ENCODE measurements at places on chromosomes 12 and 14.
A peak's percentile ranks its signal among the peaks of the same experiment; 100 is the strongest.

GRCh38 chr14:95015046-95015445 lies 142.3 kb downstream of the DICER1 start:
- DNase-seq, result no peak

- no peak for DNase-seq
These were observed 17.4 kb downstream of the CDKN1B start for GRCh38 chr12:12734561-12735071.

DNA sequence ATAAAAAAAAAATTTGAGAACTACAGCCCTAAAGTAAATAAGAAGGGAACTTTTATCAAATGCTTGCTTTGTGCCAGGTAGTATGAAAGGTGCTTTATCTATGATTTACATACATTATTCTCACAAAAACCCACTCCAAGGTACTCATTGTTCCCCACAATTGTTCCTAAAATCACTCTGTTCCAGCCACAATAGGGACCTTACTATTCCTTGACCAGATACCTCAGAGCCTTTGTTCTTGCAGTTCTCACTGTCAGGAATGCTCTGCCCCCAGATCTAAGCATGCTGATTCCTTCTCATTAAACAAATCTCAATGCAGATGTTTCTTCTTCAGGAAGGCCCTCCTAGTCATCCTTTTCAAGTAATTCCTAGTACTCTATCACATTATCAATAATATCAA lies 60.2 kb downstream of the PPP1R12A start:
- no peak for DNase-seq

DNA sequence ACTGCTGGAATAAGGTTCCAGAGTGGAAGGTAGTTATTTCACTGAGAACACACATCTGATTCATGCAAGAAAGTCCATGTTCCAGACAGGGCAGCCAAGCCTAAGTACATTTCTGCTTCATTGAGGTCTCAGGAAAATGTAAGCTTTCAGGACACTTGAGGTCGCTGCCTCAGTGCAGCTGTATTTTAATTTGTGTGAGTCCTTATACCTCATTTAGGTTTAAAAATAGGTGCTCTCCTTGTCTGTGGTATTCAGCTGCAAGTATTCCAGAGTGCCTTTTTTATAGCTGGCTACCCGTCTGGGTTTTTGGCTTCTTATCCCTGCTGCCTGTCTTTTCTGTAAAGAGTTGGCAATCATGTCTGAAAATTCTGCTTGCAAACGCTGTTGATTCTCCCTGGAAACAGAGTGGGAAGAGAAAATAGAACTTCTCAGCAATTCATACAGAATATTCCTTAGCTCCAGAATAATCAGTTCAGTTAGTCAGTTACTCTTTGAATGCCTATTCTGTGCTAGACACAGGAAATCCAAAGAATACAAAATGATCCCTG lies 45.3 kb upstream of the PLBD1 start:
- no peak for DNase-seq

GRCh38 chr14:63852271-63852816 lies 460 bp upstream of the SYNE2 start:
- DNase-seq, result no peak

- peak; percentile 43 for DNase-seq
These were observed 17.4 kb downstream of the HDAC7 start for GRCh38 chr12:47802312-47802711.

DNA sequence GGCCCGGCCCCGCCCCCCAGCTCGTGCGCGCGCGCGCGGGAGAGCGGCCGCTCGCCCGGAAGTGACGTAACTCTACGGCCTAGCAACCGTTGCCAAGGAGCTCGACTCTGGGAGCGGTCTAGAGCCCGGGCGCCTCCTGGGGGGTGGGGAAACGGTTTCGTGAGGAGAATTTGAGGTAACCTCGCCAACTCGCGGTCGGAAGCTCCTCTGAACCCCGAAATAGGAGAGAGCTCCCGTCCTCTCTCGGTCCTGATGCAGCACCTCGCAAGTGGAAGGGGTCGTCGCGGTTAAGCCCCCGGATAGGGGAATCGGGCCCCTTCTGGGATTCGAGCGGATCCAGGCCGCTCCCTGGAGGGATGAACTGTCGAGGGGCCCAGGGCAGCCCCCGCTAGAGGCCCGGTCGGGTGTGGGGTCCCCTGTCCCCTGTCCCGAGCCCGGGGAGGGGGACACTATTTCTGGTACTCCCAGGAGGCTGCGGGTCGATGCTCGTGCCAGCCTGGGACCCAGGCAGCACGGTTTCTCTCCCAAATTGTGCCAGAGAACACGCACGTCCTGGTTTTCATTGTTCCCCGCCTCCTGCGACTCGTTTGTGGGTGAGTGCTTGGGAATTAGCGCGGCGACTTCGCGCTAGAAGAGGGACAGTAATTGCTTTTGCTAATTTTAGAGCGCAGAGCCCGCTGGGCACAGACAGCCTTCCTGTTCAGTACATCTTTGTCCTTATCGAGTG lies at the start of gene IFT81:
Gene IFT81, plus strand, starts transcription at position 89 of the 727 bp plus-strand sequence. CDS start 3,024 bp downstream, outside the sequence.
- peak; percentile 90 for DNase-seq

GRCh38 chr12:70252832-70253231 lies 9.6 kb downstream of the CNOT2 start:
- DNase-seq, result no peak

GRCh38 chr14:54803396-54803795 lies 99.2 kb downstream of the GCH1 start:
- no peak for DNase-seq

- DNase-seq, result no peak
These were observed 94.3 kb upstream of the PDE3A start for GRCh38 chr12:20274008-20274407.

DNA sequence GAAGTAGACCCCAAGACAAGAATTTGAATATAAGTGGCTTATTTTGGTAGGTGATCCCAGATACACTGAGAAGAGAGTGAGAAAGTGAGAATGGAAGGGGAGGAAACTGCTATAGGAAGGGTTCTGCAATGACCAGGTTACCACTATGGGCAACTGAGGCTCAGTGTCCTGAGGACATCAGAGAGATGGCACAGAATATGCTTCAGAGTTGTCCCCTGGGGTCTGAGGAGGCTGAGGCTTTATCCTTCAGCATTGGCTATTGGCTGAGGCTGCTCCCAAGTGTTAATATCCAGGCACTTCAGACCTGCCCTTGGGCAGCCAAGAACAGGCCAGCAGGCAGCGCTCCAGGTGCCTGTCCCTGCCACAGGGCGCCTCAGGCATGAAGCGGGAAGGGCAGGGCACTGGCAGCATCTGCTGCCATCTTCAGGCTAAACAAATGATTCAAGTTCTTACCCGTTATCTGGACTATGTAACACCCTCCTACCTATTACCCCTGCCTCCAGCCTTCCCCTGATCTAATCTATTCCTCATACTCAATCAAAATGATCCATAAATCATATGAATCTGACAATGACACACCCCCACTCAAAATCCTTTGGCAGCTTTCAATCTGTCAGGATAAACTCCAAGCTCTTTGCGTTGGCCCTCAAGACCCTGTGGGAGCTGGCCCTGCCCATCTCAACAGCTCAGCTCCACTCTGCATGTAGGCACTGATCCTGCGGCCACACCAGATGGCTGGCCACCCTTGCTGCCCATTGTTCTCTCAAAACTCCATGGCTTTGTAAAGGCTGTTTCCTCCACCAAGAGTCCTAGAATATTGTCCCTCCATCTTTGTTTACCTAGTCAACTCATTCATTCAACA lies 42.4 kb downstream of the CKAP4 start:
- DNase-seq, result no peak

GRCh38 chr14:54652188-54652587 lies 85.3 kb downstream of the SAMD4A start:
- DNase-seq, result no peak

DNA sequence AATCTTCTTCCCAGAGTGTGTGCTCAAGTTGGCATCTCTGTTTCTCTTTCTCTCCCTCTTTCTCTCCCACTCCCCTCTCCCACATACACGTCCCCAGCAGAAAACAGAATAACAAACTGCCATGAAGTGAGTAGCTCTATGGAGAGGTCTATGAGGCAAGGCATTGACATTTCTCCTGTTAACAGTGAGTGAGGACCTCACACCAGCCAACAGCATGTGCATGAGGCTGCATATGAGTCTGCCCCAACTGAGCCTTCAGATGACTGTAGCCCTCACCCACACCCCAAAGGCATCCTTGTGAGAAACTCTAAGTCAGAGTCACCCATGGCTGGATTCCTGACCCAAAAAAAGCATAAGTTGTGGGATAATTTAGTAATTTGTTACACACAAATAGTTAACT lies 50.4 kb downstream of the MAGOHB start:
- no peak for DNase-seq

DNA sequence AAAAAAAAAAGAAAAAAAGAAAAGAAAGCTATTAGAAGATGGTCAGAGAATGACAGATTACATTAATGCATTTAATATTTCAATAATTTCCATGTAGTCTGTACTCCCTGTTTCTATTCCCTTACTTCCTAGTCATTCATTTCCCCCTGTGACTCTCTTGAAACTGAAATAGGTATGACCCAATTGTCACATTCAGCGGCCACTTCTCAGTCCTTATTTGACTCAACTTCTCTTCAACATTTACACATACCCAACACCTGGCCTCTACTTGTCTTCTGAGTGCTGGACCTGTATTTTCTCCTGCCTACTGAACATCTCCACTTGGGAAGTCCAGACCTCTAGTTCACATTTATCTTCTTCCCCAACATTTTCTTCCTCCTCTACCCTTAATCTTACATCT lies 7.2 kb downstream of the EEA1 start:
- DNase-seq, result no peak

DNA sequence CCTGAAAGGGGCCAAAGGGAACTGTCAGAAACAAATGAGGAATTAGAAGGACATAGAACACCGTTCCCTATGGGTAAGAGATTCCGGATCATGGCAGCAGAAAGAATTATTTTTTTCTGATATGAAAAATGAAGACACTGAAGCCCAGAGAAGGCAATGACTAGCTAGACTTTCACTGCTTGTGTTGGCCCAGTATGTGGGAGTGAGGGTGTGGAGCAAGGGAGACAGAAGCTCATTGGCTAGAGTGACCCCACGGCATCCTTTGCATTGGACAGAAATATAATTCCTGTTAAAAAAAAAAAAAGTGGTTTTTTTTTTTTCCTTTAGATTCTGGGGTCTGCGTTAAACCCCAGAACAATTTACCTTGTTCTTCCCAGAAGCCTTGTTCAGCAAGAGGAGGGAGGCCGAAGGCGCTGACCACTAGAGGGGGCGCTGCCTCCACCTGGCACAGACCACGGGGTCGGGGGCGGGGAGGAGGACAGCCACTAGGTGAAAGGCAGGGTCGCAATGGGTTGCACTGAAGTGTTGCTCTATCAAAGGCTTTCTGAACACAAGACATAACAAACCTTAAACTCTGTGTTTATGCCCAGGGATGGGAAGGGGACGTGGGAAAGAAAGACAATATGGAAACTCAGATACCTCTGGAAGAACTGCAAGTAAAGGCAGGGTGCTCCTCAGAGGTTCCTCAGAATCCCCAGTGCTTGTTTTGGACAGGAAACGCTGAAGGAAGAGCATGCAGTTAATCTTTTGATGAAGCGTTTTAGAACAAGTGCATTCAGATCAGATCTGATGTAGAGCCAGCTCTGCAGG lies 156.8 kb downstream of the KCNA5 start:
- DNase-seq, result no peak

DNA sequence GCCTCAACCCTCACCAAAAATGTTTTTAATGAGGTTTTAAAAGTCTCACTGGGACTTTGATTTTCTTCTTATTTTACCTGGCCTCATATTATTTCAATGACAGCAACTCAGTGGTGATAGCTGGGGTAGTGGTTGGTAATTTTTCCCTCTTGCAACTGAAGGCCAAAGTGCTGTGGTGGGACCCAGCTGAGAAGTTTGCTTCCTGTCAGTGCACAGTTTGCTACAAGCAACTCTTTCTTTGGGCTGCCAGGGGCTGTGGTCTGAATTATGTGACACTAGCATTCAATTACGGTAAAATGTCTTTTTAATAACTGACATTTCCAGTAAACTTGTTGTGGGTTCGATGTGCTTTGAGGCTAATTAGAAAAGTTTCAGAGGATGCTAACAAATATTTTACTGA lies 65.3 kb downstream of the IFNG start:
- DNase-seq, result no peak

DNA sequence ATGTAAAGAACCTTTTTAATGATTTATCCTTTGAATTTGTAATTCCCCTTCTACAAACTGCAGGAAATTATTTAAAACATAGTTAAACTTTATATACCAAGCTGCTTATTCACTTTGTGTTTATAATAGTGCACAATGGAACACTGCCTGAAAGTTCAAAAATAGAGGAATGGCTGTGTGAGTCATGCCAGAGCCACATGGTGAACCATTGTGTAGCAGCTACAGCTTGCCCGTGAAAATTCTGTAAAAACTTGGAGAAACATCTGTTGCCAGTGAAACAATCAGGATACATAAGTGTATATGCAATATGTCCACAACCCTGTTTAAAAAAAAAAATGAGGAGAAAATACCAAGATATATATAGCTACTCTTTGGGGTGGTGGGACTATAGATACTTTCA lies 59.5 kb downstream of the VEZT start:
- DNase-seq, result no peak

- DNase-seq, result no peak
These were observed 10.8 kb downstream of the KCNK10 start for GRCh38 chr14:88312257-88312656.

DNA sequence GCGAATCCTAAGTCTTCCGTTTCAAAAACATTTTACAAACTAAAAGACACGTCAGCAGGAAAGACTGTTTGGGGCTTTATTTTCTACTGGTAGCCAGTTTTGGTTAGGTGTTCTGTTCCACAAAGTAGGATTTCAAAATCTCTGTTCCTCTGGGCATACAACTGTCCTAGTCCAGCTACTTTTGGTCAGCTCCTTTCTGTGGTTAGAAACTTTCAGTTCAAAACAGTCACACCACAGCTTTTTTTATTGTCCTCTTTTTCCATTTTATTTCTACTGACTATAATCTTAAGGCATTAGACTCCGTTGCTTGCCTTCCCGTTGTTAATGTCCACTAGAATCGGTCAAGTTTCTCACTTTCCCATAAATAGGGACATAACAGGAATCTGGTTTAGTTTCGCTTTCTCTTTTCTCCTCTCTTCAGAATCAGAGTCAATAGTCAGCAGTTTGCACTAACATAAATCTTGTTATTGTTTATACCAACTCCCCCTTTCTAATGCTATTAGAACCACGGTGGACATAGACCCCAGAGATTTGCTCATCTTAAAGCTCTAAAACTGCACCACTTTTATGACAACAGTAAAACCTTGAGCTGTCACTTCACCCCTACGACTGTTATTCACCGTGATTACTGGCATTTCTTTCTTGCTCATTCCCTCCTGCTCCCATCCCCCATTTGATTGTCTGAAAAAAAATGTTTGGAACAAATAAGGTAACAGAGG lies 41.5 kb upstream of the NPAS3 start:
- DNase-seq, result peak; percentile 1

DNA sequence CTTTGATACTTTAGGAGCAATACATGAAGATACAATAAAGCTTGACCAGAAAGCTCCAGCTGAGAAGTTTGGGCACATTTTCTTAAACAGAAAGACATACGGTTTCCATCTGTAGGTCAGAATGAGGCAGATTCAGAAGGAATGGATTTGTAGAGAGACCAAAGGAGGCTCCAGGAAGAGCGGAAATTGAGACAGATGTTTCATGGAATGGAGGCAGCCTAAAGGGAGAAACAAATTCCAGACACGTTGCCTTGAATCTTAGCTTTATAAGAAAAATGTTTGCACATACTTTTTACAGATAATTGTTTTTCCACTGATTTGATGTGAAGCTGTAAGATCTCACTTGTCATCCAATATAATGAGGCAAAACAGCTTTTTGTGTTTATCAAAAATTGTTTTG lies 24.8 kb downstream of the EPYC start:
- DNase-seq, result no peak

- DNase-seq, result no peak
These were observed 43.0 kb downstream of the DAO start for GRCh38 chr12:108922918-108923317.

GRCh38 chr12:121766290-121767039 lies 27.0 kb downstream of the RHOF start:
- no peak for DNase-seq
